ENCODE measurements at places on chromosomes 12 and 14.

DNA sequence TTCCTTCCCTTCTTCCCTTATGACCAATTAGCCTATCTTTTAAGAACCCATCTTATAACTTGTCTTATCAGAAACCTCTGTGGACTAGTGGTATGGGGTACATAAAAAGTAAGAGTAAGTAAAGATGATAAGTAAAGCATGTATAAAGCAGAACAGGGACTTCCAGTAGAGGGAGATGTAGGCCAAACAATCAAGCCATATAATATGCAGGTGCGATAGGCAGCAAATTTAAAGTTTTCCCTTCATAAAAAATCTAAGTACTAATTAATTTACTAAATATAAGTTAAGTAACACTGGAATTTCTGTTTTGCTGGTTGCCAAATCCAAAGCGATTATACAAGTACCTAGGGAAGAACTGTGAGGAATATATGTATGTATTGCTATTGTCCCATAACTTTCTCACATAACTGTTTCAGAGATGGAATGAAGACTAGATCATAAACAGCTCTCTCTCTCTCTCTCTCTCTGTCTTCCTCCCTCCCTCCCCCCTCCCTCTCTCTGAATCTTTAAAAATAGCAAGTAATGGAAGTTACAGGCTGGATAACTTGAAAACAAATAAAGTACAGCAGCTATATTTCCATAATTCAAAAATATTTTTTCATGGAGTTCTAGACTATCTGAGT is 25.7 kb downstream of the METTL25 start:
- DNase-seq, result peak; percentile 21

DNA sequence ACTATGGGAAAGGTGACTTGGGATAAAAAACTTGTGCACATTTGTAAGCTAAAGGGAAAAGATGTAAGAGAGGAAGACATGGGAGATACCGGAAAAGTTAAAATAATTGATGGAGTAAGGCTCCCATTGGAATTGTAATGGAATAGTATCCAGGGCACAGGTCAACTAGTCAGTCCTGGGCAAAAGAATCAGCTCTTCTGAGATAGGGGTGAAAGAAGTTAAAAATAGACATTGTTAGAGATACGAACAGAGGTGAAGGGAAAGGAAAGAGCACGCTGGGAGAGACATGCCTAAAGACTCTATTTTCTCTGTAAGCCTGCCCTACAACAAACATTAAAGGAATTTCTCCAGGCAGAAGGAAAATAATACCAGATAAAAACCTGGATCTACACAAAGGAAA is 101.6 kb downstream of the SLC41A2 start:
- no peak for DNase-seq

GRCh38 chr12:85445060-85445938 is 165.3 kb downstream of the ALX1 start:
- DNase-seq, result peak; percentile 39

DNA sequence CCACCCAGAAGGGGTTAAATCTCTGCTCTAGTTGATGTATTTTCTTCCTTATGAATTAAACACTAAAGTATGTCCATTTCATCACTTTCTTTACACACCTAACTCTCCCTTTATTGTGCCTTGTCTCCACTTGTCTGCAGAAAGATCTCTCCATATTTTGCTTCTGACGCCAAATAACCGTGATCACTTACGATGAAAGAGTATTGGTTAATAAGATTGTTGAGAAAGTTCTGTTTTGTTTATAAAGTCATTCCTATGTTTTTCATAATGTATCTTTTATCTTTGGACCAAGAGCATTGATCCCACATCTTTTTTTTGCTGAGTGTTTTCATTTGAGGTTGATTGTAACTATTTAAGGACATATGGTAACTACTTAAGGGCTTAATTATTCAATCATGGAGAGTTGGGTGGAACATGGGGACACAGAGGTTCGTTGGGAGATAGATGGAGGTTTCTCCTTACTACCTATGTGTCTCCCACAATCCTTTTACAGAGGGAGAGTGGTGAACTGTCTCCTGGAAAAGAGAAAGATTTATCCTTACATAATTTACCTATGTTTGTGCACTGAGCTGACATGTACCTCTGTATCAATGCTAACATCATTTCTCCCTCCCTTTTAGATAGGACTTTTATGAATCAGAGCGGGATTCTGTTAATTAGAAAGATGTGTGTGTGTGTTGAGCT is 120.7 kb upstream of the SLC38A2 start:
- no peak for DNase-seq

- peak; percentile 81 for DNase-seq
These were observed 86.5 kb downstream of the CAND1 start for GRCh38 chr12:67355428-67356379.

DNA sequence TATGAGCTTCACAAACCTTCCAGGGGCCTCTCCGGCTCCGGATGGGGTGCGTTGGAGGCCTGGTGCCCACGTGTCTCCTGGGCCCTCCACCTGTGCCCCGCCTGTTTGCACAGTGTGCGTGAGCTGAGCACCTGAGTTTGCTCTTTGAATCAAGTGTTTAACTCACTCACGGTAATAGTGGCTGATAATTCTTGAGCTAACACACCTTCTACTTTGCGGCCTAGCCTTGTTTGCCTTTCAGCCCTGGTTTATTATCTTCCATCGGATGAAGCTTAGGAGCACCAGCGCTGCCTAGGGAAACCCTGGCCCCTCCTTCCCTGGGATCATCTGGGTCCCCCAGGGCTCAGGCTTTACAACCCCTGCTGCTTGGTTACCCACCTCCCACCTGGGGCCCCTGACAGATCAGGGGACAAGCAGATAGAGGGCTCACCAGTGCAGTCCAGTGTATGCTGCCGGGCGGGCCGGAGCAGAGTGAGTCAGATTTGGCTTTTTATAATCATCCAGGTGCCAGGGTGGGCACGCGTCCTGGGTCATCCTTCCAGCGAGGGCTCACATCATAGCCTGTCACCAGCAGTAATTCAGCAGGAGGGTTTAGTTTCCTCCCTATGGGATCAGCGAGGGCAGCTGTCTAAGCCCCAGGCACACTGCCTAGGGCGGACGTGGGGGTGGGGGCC is 62.8 kb upstream of the RFLNA start:
- DNase-seq, result no peak

- DNase-seq, result no peak
These were observed 229.9 kb downstream of the NTF3 start for GRCh38 chr12:5661811-5662210.

DNA sequence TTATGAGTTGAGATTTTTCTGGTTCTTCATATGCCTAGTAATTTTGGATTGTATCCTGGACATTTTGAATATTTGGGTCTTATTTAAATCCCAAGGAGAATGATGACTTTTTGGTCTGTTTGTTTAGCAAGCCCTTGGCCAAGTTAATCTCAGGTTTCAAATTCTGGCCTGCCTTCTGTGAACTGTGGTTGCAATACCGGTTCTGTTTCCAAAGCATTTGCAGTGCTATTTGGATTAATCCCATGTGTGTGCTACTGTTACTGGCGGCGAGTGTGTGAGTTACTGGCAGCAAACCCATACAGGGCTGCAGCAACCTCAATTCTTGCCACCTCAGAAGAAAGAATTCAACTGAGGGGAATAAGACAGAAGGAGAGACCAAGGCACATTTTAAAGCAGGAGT is 51.1 kb downstream of the TMEM260 start:
- no peak for DNase-seq

DNA sequence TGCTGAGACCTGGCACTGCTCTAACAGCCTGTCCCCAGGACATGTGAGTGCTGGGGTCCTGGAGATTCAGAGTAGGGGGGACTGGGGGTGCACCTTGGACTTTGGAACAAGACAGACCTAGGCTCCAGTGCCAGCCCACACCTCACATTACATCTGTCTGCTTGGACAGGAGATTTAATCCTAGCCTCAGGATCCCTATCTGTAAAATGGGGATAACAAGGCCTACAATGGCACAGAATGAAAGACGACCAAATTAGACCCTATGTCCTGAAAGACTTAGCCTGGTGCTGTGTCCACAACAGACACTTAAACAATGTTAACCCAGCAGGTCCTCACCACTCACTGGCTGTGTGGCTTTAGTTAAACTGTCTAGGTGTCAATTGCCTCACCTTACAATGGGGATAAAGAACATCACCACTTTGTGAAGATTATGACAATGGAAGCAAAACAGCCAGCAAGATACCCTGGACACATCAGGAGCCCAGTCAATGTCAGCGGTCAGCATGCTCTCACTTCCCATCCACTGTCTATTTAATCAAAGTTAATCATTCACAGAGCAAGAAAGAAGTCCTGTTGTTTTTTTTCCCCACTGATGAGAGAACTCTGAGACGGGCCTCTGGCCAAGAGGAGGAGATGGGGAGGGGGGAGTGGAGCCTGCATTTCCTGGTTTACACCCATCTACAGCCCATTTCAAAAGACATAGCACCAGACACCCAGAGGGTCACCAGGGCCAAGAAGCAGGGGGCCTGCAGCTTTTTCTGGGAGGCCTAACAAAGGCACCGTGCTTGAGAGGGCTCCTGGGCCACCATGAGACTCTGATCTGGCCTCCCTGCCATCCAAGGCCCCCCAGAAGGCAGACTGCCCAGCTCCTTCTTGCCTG is 40.6 kb downstream of the ACTN1 start:
- peak; percentile 10 for DNase-seq

- DNase-seq, result no peak
These were observed 181.4 kb upstream of the PARP11 start for GRCh38 chr12:4054630-4055029.

GRCh38 chr12:86241600-86241999 is 14.6 kb downstream of the MGAT4C start:
- DNase-seq, result no peak

- DNase-seq, result no peak
These were observed 50.5 kb downstream of the IFNG start for GRCh38 chr12:68109001-68109400.

DNA sequence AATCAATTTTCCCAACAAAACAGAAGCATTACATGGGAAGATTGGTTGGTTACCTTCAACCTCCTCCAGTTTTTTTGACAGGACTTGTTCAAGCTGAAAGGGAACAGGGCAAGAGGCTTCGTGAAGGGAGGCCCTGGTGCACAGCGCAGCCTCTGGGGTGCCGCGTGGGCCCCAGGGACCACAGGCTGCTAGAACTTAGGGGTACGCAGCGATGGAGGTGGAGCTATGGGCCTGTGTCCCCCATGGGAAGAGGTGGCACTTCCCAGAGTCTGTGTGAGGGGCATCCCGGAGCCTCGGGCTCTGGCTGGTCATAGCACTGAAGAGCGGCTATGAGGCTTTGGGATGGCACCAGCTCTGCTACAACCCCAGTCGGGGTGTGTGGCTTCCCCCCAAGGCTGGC is 22.1 kb upstream of the BTBD6 start:
- no peak for DNase-seq

Data from SK-N-DZ (cell line).